ENCODE measurements at places on chromosomes 13 and 19. TPM values are rescaled to one million over a fixed set of nuclear protein-coding genes. Genes with fewer than 3 reads are reported as not detected.
A peak's percentile ranks its signal among the peaks of the same experiment; 100 is the strongest.

The NLRP12 gene
- 1.9 TPM for total RNA-seq

The ATP12A gene
- total RNA-seq = 0.84 TPM

GRCh38 chr13:53507741-53508140 lies 479.1 kb downstream of the OLFM4 start:
- no peak overlapping the region for H3K4me3 ChIP-seq
- no peak overlapping the region for H3K27ac ChIP-seq
- H3K27me3 ChIP-seq = no peaks in the 10 kb centered on the region
- no peaks in the 10 kb centered on the region for H3K36me3 ChIP-seq

The CFD gene
- 1.7 TPM for total RNA-seq

GRCh38 chr19:5395556-5395955 lies 54.9 kb upstream of the PTPRS start:
- no peak for DNase-seq
- H3K27ac ChIP-seq = no peak overlapping the region
- no peak overlapping the region for H3K4me3 ChIP-seq
- H3K4me1 ChIP-seq = no peaks in the 10 kb centered on the region
- H3K36me3 ChIP-seq = no peaks in the 10 kb centered on the region

- DNase-seq = no peak
- no peak overlapping the region for H3K27ac ChIP-seq
- H3K27me3 ChIP-seq = no peaks in the 10 kb centered on the region
- no peak overlapping the region for H3K4me3 ChIP-seq
- no peaks in the 10 kb centered on the region for H3K36me3 ChIP-seq
- H3K4me1 ChIP-seq = no peaks in the 10 kb centered on the region
Measured at GRCh38 chr13:23828086-23828485, 61.1 kb downstream of the MIPEP start.

DNA sequence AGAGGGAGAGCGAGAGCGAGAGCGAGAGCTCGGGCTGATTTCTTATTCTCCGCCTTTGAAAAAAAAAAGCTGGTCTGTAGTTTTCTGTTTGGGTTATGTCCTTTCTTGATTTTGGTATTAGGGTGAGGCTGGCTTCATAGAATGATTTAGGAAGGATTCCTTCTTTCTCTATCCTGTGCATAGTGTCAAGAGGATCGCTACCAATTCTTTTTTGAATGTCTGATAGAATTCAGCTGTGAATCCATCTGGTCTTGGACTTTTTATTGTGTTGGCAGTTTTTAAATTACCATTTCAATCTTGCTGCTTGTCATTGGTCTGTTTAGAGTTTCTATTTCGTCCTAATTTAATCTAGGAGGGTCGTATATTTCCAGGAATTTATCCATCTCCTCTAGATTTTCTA lies 1414.6 kb upstream of the MIR17HG start:
- no peak overlapping the region for H3K27ac ChIP-seq
- H3K36me3 ChIP-seq = no peaks in the 10 kb centered on the region
- no peak overlapping the region for H3K4me3 ChIP-seq

GRCh38 chr19:39631626-39632025 lies 24.1 kb upstream of the LGALS16 start:
- no peak overlapping the region for H3K27ac ChIP-seq
- DNase-seq = no peak
- H3K4me3 ChIP-seq = no peak overlapping the region
- peaks cover 2% of the 10 kb centered on the region for H3K4me1 ChIP-seq
- no peaks in the 10 kb centered on the region for H3K27me3 ChIP-seq

The SIGLEC8 gene
- total RNA-seq = not detected

GRCh38 chr19:29806098-29806866 lies 5.5 kb upstream of the CCNE1 start:
- no peaks in the 10 kb centered on the region for H3K36me3 ChIP-seq
- DNase-seq = no peak
- H3K27me3 ChIP-seq = no peaks in the 10 kb centered on the region
- no peak overlapping the region for H3K27ac ChIP-seq
- H3K4me1 ChIP-seq = peaks cover 4% of the 10 kb centered on the region
- no peak overlapping the region for H3K4me3 ChIP-seq

DNA sequence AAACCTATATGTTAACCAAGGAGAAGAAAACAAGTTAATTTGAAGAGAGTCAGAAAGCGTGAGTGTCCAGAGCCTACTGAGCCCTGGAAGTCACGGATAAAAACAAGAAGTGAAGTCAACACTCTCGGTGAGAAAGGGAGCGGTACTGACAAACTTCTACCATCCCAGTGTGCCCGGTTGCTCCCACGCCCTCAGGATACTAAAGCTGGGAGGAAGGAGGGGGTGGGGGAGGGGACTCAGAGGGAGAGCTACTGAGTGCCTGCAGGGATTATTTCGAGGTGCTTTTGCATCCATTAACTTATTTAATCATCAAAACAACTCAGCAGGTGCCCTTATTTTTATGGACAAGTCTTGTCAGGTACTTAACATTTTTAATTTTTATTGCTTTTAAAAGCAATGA lies 166.2 kb downstream of the ZIC5 start:
- no peak overlapping the region for H3K4me3 ChIP-seq
- H3K36me3 ChIP-seq = no peaks in the 10 kb centered on the region
- no peak overlapping the region for H3K27ac ChIP-seq
- H3K4me1 ChIP-seq = peaks cover 23% of the 10 kb centered on the region
- peak; percentile 51 for DNase-seq

- no peak for DNase-seq
- H3K36me3 ChIP-seq = no peaks in the 10 kb centered on the region
- H3K27me3 ChIP-seq = no peaks in the 10 kb centered on the region
- H3K4me1 ChIP-seq = no peaks in the 10 kb centered on the region
- no peak overlapping the region for H3K27ac ChIP-seq
Measured at GRCh38 chr13:30504081-30504480, 38.3 kb upstream of the HMGB1 start.

The ZNF787 gene
- 56.0 TPM for total RNA-seq

Data from H1 (cell line).